Activated CD4-positive, alpha-beta memory T cell treated with anti-CD3 and anti-CD28 coated beads, Interleukin-2, amount 10 ng/mL, durations not matched to agents 7 days and 5 days (primary cell): ENCODE measurements at places on chromosomes 6 and 20.

- no peak for DNase-seq
Observed at GRCh38 chr20:43590036-43590391, 723 bp upstream of the IFT52 start.

GRCh38 chr6:167588920-167589614 is 237.6 kb upstream of the AFDN start:
- peak; percentile 15 for DNase-seq

DNA sequence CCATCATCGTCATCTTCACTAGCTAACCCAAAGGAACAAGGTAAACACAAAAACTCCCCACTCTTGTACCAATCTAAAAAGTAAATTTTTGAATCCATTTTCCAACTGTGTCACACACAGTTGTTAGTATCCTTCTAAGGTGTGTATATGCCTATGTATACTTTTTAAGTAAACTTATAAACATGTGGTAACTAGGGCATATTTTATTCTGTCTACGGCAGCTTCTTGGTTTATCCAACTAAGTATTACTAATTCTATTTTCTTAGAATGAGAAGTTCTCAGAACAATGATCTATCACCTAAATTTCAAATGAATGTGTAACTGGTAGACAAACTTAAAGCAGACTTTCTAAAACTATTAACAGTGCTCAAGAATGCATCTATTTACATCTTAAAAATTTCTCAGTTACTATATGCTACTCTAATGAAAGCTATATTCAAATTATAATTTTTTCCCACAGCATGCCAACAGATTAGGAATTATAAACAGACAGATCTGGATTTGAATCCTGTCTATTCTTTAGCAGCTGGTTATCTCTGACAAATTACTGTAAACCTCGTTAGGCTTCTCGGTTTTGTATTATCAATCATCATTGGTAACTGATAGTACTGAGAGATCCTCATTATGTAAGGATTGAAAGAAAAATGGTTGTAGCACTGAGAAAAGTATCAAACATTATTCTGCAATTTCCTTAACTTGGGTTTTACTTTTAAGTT is 1.8 kb upstream of the PLN start:
- no peak for DNase-seq

- DNase-seq, result no peak
Observed at GRCh38 chr6:139600919-139601475, 226.5 kb upstream of the CITED2 start.

GRCh38 chr6:75347898-75348610 is 63.5 kb upstream of the TMEM30A start:
- no peak for DNase-seq
